ENCODE measurements at places on chromosomes 6 and 20. TPM values are rescaled to one million over a fixed set of nuclear protein-coding genes. Genes with fewer than 3 reads are reported as not detected.

DACT2 gene
- 0.54 TPM for total RNA-seq

GSTA3 gene
- not detected for total RNA-seq

TREML2 gene
- total RNA-seq = not detected

DPPA5 gene
- not detected for total RNA-seq

GINS1 gene
- total RNA-seq = not detected

VSTM2L gene
- 5.7 TPM for total RNA-seq

SIM1 gene
- total RNA-seq = not detected

HCK gene
- total RNA-seq = 7.6 TPM

All from gastroesophageal sphincter (tissue), 4 donors.